ENCODE measurements at places on chromosomes 12 and 14. TPM values are rescaled to one million over a fixed set of nuclear protein-coding genes. Genes with fewer than 3 reads are reported as not detected.

The TSHR gene
- total RNA-seq: 1.1 TPM

The PLD4 gene
- 6.8 TPM for total RNA-seq

The PMEL gene
- 1.5 TPM for total RNA-seq

The KCNK10 gene
- total RNA-seq: 1.1 TPM

GRCh38 chr12:108052260-108052659, 76.8 kb upstream of the WSCD2 start:
- DNase-seq: no peak

DNA sequence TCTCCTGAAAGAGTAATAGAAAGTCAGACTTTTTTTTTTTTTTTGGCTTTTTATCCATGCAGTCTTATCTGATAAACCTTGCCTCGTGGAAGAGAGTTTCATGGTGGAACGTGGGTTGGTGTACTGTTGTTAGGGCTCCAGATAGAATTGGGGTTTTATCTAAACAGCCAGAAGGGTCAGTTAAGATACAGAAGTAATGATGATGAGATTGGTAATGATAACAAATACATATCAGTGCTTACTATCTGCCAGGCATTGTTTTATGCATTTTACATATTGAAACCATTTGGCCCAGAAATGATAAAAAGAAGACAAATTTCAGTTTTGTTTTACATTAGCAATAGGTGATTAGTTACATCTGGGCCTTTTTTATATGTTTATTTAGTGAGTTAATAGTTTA, 372.8 kb upstream of the PRICKLE1 start:
- DNase-seq: no peak

GRCh38 chr12:98793121-98793520, 148.0 kb downstream of the APAF1 start:
- no peak for DNase-seq
